Fibroblast of skin of right biceps (primary cell): ENCODE measurements at places on chromosomes 6 and 20.

- DNase-seq: no peak
Measured at GRCh38 chr6:89071036-89071435, 9.5 kb upstream of the PNRC1 start.

- DNase-seq: peak; percentile 76
Measured at GRCh38 chr6:9515633-9516606, 899.0 kb downstream of the TFAP2A start.

- peak; percentile 17 for DNase-seq
Measured at GRCh38 chr6:52454556-52454955, 34.4 kb downstream of the EFHC1 start.

GRCh38 chr6:18269253-18269652 lies 4.9 kb upstream of the DEK start:
- peak; percentile 83 for DNase-seq

DNA sequence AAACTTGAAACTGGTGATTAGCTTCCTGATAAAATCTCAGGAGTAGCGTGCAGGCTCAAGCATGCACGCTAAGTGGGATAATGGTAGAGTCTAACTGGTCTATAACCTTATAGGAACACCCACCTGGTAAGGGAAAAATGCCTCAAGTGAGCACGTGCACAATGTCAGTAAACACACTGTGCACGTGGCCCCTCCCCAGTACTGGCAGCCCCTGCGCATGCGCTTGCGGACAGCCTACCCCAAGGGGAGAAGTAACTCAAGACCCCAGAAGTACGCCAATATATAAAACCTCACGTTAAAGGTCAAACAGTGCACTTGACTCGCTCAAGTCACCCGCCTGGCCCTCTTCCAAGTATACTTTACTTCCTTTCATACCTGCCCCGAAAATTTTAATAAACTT lies 23.1 kb upstream of the DOK5 start:
- no peak for DNase-seq

DNA sequence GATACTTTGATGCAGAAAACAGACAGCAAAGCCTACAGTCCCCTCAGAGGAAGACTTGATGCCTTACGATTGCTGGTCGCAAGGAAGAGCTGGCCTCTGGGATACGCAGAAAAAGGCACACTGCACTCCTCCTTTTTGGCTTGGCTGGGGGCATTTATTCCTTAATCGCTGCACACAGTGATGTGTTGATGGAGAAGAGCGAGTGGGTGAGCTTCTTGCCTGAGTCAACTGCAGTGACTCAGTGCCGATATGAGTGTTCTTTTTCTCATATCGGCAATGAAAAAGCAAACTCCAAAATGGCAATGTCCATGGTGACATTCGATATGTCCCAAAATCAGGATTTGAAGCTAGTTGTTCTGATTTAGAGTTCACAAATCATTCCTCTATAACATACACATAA lies 794.8 kb downstream of the HACE1 start:
- no peak for DNase-seq

- peak; percentile 33 for DNase-seq
Measured at GRCh38 chr6:125824946-125825771, 34.4 kb downstream of the NCOA7 start.

GRCh38 chr20:37345339-37346235 lies at the start of gene SRC:
Gene SRC, plus strand, starts transcription at chr20:37346140. Its CDS starts 38,014 bp downstream, at chr20:37384154.
- DNase-seq: peak; percentile 82

DNA sequence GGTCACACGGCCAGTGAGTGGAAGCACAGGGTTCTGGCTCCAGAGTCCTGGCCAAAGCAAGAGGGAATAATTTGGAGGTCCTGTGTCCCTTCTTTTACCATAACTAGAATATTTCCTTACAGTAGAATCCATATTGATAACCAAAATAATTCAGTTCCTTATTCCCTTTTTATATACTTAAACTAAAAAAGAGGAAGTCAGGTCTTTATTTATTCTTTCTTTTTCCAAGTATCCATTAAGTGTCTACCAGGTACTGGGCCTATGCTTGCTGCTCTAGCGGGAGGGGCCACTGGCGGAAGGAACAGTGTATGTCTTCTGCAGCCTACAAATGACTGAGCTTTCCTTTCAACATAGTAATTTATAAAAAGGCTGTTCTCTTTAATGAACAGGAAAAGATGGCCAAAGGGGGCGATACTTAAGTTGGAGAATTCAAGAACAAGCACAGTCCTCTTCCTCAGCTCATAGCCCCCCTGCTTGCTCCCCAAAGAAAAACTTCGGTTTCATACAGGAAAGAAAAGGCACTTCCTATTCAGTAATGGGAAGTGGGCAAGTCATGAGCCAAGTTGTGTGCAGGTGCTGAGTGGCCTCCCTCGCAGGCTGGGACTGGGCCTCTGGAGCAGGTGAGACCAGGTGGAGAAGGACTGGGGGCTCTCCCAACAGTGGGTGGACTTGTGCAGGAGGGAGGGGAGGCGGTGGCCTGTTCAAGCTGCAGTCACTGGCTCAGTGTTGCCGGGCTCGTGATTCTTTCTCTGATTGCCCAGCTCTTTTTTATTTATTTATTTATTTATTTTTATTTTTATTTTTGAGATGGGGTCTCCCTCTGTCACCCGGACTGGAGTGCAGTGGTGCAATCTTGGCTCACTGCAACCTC lies 110.9 kb downstream of the ARMC2 start:
- no peak for DNase-seq

GRCh38 chr6:158912655-158913054 lies 87.3 kb downstream of the RSPH3 start:
- DNase-seq: no peak

GRCh38 chr6:108884211-108885059 lies 36.2 kb downstream of the ARMC2 start:
- DNase-seq: no peak

- peak; percentile 72 for DNase-seq
Measured at GRCh38 chr6:32244946-32245398, 21.1 kb upstream of the NOTCH4 start.

- no peak for DNase-seq
Measured at GRCh38 chr6:163491737-163492300, 77.3 kb downstream of the QKI start.

DNA sequence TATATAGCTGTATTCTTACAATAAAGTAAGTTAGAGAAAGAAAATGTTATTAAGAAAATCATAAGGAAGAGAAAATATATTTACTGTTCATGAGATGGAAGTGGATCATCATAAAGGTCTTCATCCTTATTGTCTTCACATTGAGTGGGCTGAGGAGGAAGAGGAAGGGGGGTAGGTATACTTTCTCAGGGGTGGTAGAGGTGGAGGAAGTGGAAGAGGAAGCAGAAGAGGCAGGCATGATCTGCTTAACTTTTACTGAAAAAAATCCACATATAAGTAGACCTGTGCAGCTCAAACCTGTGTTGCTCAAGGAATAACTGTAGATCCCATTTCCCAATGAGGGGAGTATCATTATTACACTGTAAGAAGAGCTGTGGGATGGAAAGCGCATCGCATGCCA lies 714.2 kb downstream of the KIF16B start:
- DNase-seq: no peak

DNA sequence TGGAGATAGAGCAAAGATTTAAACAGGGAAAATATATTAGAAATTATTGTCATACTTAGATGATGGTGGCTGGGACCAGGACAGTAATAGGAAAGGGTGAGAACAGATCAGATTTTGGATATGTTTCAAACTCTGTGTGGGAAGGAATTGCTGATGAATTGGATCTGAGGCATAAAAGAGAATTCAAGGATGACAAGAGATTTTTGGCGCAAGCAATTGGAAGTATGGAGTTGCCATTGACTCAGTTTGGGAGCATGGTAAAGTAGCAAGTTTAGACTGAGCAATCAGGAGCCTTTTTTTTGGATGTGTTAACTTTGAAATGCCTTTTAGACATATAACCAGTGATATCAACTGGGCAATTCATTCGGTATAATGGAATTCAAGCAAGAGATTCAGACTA lies 14.4 kb downstream of the TAB2 start:
- DNase-seq: peak; percentile 52

DNA sequence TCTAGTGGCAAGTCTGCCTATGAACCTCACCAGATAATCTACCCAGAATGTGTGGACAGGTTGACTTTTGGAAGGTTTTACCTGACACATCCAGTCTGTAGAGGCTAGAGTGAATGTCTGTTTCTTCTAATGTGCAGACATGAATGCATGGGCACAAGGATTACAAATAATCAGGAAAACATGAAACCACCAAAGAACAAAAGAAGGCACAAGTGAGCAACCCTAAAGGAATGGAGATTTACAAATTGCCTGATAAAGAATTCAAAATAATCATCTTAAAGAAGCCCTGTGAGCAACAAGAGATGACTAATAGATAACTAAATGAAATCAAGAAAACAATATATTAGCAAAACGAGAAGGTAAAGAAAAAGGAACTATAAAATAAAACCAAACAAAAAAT lies 876.1 kb upstream of the ADGRB3 start:
- no peak for DNase-seq

DNA sequence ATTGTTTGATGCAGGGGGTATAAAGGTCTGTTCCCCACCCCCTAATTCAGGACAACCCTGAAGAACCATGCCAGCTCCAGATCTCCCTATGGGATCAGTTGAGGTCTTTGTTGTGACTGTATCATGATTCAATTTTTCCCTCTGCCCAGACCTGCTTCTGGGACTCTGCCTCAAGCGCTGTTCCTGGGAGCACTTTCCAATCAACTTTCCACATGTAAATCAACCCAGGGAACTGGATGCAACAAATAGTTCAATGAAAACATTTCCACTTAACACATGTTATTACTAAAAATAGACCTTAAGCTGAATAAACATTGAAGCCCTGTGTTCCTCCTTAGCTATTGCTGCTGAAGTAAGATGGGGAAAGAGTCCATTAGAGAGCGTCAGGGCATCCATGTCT lies 139.5 kb downstream of the C6orf58 start:
- no peak for DNase-seq

GRCh38 chr20:32224463-32224862 lies 16.8 kb downstream of the POFUT1 start:
- DNase-seq: no peak

GRCh38 chr6:100846276-100846675 lies 34.9 kb downstream of the ASCC3 start:
- no peak for DNase-seq

DNA sequence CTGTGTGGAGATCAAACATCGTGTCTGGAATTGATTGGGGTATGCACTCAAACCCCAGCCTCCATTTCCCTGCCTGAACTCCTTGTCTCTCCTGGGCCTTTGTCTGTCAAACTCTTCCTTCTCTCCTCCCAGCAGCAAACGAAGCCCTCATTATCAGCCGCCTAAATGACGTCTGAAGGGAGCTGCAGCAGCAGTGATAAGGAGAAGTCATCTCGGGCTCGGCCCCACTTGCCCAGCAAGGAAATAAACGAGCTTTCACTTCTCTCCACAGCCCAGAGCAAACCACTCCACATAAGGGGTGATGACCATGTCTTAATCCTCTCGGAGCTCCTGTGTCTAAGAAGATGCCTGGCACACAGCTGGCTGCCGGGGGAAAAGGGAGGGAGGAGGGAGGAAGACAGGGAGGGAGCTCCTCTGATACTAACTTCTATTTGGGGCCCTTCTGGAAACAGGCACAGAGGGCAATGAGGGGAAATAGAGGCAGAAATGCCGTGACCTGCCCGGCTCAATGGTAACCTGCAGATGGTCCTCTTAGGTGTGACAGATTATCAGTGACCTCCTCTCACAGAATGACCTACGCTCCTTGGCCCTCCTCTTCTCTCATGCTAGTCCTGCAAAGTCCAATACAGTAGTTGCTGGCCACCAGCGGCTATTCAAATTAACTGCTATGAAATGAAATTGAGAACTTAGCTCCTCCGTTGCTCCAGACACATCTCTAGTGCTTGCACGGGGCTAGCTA lies 100.4 kb downstream of the PXDC1 start:
- no peak for DNase-seq

DNA sequence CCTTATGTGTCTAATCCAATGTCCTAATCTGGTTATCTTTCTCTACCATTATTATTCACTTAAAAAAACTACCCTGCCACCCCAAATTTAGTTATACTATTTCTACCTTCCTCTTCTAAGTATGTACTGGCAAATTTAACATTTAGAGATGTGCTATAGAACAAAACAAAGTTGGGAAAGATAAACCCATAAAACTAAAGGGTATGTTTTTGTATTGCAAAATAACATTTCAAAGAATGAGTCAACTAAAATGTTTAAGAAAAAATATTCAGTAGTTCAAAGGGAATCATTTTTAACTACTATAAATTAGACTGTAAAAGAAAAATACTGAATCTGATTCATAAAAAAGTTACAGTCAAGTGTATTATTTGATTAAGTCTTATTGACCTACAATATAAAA lies 103.0 kb downstream of the LMBRD1 start:
- DNase-seq: peak; percentile 28

GRCh38 chr6:50864601-50865000 lies 45.9 kb downstream of the TFAP2B start:
- DNase-seq: no peak

- DNase-seq: no peak
Measured at GRCh38 chr20:31925631-31926030, 26.2 kb downstream of the PDRG1 start.

- peak; percentile 30 for DNase-seq
Measured at GRCh38 chr6:11525468-11526155, 11.9 kb upstream of the TMEM170B start.

- peak; percentile 10 for DNase-seq
Measured at GRCh38 chr6:168314948-168315347, 4.6 kb downstream of the DACT2 start.

DNA sequence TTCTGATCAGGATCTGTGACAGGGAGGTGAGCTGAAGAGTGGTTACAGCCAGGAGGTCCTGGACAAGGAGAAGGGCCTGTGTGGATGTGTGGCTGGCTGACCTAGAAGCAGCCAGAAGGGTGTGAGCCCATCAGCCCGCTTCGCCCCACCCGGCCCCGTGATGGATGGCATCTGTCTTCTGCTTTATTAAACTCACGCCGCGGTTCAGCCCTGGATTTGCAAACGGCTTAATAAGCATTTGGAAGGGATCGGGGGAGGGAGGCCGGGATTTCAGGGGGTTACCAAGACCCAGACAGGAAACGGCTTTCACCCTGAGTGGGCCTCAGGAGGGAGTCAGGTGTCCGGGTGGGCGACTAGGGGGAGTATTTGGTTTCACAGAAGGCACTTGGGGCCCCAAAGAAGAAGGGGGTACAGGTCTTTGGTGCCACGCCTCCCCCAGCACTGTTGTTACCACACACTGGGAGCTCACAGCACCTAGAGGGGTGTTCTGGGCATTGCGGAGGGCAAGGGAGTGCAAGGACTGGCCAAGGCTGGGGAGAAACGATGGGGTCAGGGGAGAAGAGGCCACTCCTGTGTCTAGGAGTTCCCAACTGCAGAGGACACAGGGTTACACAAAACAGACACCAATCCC lies 53.8 kb upstream of the FOXP4 start:
- no peak for DNase-seq
